Activated T-helper 1 cell treated with anti-CD3 and anti-CD28 coated beads, Interleukin-12 subunit alpha, Interleukin-12 subunit beta, Interleukin-2, Interleukin-4 antibody, amounts not matched to agents 30 ng/mL and 10 ng/mL and 1 ng/mL, durations not matched to agents 14 hours and 24 hours and 36 hours (primary cell): ENCODE measurements at places on chromosomes 4 and X. TPM values are rescaled to one million over a fixed set of nuclear protein-coding genes. Genes with fewer than 3 reads are reported as not detected.

The SOWAHD gene
- total RNA-seq = 0.21 and 0.34 TPM in 2 replicates

The DUX4 gene
- total RNA-seq = not detected in 2 replicates

The DCTD gene
- total RNA-seq = 122 and 131 TPM in 2 replicates

The MMGT1 gene
- 25.2 and 26.4 TPM in 2 replicates for total RNA-seq

DNA sequence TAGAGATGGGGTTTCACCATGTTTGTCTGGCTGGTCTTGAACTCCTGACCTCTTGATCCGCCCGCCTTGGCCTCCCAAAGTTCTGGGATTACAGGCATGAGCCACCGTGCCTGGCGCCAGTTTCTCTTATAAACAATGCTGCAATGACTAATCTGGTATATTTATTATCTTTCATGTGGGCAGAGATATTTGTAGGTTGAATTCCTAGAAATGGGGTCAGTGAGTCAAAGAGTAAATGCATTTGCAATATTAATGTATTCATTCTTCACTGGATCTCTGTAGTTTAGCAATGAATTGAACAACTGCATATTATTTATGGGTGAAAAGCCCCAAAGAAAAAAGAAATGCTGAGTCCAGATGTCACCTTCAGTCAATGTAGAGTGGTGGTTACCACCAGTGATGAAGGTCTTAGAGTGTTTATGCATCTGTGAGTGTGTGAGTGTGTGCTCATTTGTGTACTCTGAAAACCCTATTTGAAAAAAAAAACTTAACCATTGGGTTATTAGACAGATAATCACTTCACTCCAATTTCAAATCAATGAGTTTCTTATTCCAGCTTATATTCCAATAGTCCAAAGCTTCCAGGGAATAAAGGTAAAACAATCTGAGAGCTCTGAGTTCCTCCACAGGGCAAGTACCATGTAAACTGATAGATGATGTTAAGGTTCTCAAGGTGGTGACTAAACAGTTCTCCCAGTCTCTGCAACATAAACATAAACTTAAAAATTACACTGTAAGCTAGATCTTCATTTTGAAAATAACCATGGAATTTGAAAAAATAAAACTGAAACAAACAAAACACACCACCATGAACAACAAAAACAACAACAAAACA, 22.6 kb upstream of the CD38 start:
- H3K4me1 ChIP-seq = peaks cover 49% of the 10 kb centered on the region
- no peaks in the 10 kb centered on the region for H3K27me3 ChIP-seq
- H3K36me3 ChIP-seq = peaks cover 1% of the 10 kb centered on the region
- H3K27ac ChIP-seq = peak overlapping the region; percentile 94

- peaks cover 10% of the 10 kb centered on the region for H3K36me3 ChIP-seq
- H3K4me1 ChIP-seq = peaks cover 51% of the 10 kb centered on the region
- H3K4me3 ChIP-seq = no peak overlapping the region
- no peaks in the 10 kb centered on the region for H3K27me3 ChIP-seq
- no peak overlapping the region for H3K27ac ChIP-seq
Observed at GRCh38 chr4:86942185-86942666, 7.4 kb downstream of the AFF1 start.

DNA sequence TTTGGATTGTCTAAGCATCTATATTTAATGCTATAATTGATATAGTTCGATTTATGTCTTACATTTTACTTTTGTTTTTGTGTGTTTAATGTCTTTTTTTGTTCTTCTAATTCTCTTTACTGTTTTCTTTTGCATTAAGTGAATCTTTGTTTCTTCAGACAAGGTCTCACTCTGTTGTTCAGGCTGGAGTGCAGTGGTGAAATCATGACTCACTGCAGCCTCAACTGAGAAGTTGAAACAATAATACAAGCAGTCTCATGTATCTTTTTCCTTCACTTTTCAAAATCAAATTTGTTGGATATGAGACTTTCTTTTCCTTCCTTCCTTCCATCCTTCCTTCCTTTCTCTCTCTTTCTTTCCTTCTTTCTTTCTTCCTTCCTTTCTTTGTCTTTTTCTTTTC, 1401.6 kb downstream of the ADGRL3 start:
- H3K4me1 ChIP-seq = no peaks in the 10 kb centered on the region
- no peaks in the 10 kb centered on the region for H3K36me3 ChIP-seq
- no peaks in the 10 kb centered on the region for H3K27me3 ChIP-seq
- no peak overlapping the region for H3K4me3 ChIP-seq
- no peak for DNase-seq
- no peak overlapping the region for H3K27ac ChIP-seq

- DNase-seq = no peak
- H3K4me1 ChIP-seq = peaks cover 28% of the 10 kb centered on the region
- no peaks in the 10 kb centered on the region for H3K27me3 ChIP-seq
- H3K4me3 ChIP-seq = peak overlapping the region; percentile 84
- peak overlapping the region; percentile 86 for H3K27ac ChIP-seq
Observed at GRCh38 chr4:103098756-103099440, 736 bp downstream of the BDH2 start.

DNA sequence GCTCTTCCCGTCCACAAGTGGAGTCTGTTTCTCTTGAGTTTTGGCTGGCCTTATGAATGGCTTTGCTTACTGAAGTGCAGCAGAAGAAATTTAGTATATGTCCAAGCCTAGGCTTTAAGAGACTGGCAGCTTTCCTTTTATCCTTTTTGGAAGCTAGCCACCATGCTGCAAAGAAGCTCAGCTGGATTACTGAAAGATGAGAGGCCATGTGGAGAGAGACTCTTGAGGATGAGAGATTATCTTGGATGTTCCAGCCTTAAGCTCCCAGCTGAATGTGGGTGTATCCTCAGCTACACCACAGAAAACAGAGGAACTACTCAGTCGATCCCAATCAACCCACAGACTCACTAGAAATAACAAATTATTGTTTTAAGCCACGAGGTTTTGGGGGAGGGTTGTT, 12.5 kb downstream of the CCNG2 start:
- no peaks in the 10 kb centered on the region for H3K27me3 ChIP-seq
- peaks cover 35% of the 10 kb centered on the region for H3K36me3 ChIP-seq

DNA sequence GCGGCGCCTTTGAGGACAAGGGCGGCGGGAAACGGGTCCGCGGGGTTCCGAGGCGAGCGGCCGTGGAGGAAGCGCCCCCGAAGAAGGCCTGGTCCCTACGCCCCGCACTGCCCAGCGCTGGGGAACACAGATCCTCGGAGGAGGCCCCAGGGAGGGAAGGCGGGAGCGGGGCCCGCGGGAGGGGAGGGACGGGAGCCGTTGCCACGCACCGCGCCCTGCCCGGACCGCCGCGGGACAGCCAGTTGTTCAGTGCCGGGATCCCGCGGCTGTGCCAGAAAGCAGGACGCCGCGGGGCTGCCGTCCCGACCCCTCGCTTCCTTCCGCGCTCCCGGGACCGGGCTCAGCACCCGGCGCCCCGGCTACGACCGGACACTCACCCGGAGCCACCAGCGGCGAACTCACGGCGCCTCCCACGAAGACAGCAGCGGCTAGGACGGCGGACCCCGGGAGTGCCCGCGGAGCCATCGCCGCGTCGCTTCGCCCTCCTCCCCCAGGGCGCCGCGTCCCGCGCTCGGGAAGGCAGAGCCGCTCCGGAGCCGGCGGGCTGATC, 278 bp downstream of the RELL1 start:
- peaks cover 40% of the 10 kb centered on the region for H3K4me1 ChIP-seq
- H3K27ac ChIP-seq = peak overlapping the region; percentile 98
- H3K36me3 ChIP-seq = peaks cover 10% of the 10 kb centered on the region
- DNase-seq = peak; percentile 47
- H3K27me3 ChIP-seq = peaks cover 5% of the 10 kb centered on the region

DNA sequence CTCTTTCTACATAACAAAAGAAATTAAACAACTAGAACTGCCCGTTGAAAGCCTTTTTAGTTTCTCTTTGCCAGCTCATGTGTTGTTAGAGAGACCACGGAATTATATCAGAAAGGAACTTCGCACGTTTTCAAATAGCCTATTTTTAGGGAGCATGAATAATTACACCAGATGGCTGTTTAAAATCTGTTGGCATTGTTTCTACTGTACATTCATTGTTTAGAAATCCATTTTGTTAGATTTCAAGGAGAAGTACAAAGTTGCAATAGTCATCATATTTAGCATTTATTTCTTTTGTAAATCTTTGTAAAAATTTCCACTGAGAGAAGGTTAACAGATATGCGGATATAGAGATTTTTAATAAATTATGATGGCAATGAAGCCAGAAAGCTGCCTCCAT, 403.0 kb upstream of the HS3ST1 start:
- no peaks in the 10 kb centered on the region for H3K4me1 ChIP-seq
- H3K27ac ChIP-seq = no peak overlapping the region
- no peaks in the 10 kb centered on the region for H3K27me3 ChIP-seq
- DNase-seq = no peak
- H3K4me3 ChIP-seq = no peak overlapping the region
- H3K36me3 ChIP-seq = no peaks in the 10 kb centered on the region

DNA sequence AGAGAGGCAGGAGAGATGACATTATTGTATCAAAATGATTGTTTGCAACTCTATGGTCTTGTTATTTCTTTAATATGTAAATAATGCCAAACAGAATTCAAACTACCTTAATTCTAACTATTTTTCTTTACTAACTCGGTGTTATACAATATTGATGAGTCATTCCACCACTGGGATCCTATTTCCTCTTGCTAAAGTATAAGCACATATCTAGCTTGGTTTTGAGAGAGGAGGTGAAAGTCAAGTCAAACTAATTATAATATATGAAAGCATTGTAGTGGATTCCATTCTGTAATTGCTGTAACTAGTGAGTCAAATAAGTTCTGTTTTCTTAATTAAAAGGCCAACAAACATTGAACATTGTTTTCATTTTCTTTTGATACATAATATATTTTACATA, 837.6 kb downstream of the PDHA2 start:
- no peaks in the 10 kb centered on the region for H3K36me3 ChIP-seq
- no peaks in the 10 kb centered on the region for H3K4me1 ChIP-seq
- no peak overlapping the region for H3K4me3 ChIP-seq

GRCh38 chrX:120813982-120814381, 61.7 kb downstream of the CT47B1 start:
- DNase-seq = no peak
- H3K27me3 ChIP-seq = no peaks in the 10 kb centered on the region
- no peak overlapping the region for H3K4me3 ChIP-seq

- H3K27ac ChIP-seq = no peak overlapping the region
- H3K4me3 ChIP-seq = no peak overlapping the region
- H3K36me3 ChIP-seq = no peaks in the 10 kb centered on the region
- no peaks in the 10 kb centered on the region for H3K27me3 ChIP-seq
- no peak for DNase-seq
Observed at GRCh38 chr4:24143741-24144140, 253.9 kb upstream of the PPARGC1A start.

DNA sequence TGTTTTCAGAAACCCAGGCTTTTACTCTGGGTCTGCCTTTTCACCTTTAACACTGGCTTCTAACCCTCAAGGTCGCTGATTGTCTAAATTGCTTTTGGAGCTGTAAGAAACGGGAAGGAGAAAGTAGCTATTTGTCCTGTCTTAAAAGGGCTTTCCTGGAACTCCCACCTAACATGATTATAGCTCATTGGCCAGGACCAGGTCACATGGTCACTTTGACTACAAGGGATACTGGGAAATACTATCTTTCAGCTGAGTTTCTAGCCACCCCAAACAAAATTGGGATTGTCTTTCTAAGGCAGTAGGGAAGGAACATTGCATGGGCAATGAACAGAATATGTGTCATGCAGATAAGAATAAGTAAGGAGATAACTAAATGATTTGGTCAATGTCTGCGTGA, 106.7 kb upstream of the ARHGAP24 start:
- no peak for DNase-seq
- no peak overlapping the region for H3K4me3 ChIP-seq
- H3K27me3 ChIP-seq = no peaks in the 10 kb centered on the region
- no peaks in the 10 kb centered on the region for H3K36me3 ChIP-seq
- H3K27ac ChIP-seq = no peak overlapping the region
- no peaks in the 10 kb centered on the region for H3K4me1 ChIP-seq

- no peak overlapping the region for H3K27ac ChIP-seq
- no peaks in the 10 kb centered on the region for H3K36me3 ChIP-seq
- no peak overlapping the region for H3K4me3 ChIP-seq
- H3K4me1 ChIP-seq = no peaks in the 10 kb centered on the region
Observed at GRCh38 chr4:125115476-125115875, 199.3 kb upstream of the FAT4 start.

- H3K27me3 ChIP-seq = peaks cover 3% of the 10 kb centered on the region
- no peaks in the 10 kb centered on the region for H3K36me3 ChIP-seq
- H3K27ac ChIP-seq = no peak overlapping the region
- H3K4me1 ChIP-seq = no peaks in the 10 kb centered on the region
Observed at GRCh38 chr4:8665406-8666360, 73.1 kb downstream of the CPZ start.
